ENCODE measurements at places on chromosomes 6 and 20.

GRCh38 chr6:121920616-121921015 is 478.8 kb upstream of the HSF2 start:
- no peak for DNase-seq

- no peak for DNase-seq
Observed at GRCh38 chr20:42706759-42707158, 482.9 kb downstream of the PTPRT start.

DNA sequence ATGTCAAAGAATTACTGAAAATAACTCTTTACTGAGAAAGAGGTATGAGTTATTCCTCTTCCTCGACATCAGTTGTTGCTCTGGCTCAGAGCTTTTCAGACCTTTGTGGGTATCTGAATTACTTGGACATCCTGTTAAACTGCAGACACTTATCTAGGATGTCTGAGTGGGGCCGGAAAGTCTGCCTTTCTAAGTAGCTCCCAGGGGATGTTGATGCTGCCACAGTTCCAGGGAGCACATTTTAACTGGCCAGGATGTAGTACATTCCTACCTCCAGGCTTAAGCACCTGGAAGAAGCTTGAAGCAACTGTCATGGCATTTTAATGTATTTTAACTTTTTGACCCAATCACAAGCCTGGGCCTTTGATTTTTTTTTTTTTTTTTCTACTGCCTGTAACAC is 265.8 kb upstream of the PLCB4 start:
- no peak for DNase-seq

DNA sequence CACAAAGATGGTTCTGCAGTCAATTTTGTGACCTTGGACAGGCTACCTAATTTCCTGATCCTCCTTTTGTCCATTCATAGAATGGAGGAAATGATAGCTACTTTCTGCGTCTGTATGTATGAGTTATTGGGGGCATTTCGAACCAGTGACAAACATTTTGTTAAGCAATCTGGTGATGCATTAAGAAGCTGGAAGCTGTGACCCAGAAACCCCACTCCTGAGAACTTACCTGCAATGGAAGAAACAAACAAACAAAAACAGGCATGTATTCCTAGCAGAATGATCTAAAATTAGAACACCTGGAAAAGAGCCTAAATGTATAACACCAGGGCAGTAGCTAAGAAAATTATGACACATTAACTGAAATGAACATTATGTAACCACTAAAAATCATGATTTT is 33.4 kb upstream of the PRND start:
- DNase-seq, result no peak

DNA sequence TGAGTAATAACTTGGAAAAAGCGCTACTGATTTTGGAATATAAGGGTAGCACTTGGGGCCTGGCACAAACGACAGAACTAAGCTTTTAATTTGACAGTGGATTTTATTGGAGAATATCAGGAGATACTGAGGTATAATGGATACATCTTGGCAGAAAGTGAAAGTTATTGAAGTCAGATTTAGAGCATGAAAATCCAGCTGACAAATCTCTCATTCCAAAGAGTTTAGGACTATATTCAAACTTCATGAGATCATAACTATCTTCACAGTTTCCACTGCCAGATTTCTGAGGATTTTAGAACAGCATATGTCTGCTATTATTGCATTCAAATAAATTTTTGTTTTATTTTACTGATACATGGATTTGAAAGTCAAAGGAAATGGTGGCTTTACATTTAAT is 132.3 kb upstream of the THEMIS start:
- no peak for DNase-seq

DNA sequence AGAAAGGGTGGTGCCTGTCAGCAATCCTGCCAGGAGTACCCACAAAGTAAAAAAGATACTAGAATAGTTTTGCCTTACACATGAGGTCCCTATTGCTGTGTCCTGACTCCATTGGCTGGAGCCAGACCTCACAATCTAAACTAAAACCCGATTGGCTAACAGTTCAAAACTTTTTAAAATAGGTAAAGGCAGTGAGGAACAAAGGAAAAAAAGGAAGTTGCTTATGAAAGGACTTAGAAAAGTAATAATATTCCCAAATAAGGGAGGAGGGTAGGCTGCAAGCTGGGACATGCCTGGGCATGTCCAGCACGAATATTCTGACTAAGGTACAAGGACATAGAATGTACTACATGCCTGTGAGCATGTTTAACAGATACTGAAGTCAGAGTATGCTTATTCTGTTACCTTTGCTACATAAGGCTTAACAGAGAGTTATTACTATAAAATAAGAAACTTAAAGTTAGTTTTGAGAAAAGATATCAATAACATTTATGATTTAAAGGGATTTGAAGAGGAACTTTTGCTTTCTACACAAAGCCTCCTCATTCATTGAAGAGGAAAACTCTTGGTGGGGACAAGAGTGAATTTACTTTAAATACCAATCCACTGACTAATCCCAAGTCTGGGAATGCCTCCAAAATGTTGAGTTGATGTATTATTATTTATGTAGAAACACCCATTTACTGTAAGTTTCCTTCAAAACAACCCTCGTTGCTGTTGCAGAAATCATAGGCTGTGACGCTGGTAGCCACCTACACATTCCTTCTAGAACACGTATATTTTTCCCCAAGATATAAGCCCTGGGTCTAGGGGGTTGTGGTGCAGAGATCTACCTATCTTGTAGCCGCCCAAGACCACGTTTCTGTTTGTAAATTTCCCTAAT is 8.2 kb upstream of the MTHFD1L start:
- DNase-seq, result no peak

GRCh38 chr6:115000736-115001135 is 657.9 kb upstream of the HS3ST5 start:
- no peak for DNase-seq

DNA sequence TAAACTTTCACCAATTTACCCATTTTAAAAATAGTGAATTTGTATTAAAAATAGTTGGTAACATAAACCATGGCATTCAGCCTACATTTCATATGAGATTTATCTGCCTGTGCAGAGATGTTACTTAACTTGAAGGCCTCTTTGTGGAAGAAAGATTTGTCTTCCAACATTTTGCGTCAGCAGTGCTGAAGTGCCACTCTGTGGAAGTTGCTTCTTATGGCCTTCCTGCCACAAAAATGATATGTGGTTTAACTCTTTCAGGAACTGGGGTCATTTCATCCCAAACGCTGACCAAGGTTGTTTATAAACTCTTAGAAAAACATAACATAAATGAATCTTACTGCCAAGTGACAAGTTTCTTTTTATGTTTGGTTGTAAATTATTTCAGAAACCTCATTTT is 246.8 kb downstream of the ARID1B start:
- no peak for DNase-seq

- DNase-seq, result no peak
Observed at GRCh38 chr20:23125625-23126191, 39.6 kb upstream of the CD93 start.

- no peak for DNase-seq
Observed at GRCh38 chr6:158285656-158286021, 26.6 kb upstream of the TULP4 start.

DNA sequence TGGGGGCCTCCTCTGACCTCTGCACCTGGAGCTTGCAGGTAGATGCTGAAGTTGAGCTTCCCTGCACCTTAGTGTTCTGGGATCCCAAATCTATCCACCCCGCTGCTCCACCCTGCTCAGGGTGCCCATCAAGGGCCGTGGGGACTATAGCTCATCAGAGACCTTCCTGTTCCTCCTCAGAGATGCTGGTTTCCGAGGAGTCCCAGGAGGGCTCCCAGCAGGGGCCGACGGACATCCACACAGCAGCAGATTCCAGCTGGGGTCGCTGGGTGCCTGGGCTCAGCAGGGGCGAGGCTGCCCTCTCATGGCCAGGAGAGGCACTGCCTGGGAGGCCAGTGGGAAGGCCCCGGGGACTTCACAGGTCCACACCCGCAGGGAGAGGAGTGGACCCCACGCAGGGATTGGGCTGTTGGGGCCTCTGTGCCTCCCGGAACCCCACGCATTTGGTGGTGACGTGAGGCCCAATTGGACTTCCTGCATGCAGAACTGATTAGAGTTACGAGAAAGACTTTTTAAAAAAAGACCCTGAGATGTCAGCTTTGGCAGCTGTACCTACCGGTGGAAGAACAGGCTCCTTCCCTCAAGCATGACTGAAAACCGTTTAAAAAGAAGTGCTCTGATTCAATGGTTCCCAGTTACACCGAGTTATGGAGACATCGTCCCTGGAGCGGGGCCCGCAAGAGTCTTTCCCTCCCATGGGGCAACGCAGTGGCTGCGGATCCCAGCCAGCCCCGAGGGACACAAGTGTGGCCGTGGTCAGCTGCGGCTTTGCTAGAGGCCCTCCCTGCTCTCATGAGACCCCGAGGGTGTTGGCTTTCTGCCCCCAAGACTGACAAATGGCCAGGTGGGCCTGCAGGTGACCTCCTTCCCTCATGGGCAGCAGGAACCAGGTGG is 25.3 kb upstream of the SLCO4A1 start:
- peak; percentile 61 for DNase-seq

DNA sequence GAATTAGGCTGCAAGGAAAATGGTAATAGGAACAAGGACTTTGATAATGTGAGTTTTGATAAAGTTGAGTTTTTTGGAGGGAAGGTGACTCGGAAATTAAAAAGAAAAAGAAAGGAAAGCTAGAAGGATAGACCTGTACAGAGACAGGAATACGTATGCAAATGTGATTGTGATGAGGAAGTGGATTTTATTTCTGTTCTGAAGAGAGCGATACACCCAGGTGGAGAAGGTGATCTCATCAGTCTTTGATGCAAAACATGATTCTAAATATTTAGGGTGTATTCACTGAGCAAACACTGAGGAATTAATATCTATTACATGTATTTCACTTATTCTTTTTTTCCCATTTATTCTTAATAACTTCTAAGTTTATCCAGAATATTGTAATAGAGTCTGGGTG is 9.2 kb upstream of the PLEKHG1 start:
- no peak for DNase-seq

DNA sequence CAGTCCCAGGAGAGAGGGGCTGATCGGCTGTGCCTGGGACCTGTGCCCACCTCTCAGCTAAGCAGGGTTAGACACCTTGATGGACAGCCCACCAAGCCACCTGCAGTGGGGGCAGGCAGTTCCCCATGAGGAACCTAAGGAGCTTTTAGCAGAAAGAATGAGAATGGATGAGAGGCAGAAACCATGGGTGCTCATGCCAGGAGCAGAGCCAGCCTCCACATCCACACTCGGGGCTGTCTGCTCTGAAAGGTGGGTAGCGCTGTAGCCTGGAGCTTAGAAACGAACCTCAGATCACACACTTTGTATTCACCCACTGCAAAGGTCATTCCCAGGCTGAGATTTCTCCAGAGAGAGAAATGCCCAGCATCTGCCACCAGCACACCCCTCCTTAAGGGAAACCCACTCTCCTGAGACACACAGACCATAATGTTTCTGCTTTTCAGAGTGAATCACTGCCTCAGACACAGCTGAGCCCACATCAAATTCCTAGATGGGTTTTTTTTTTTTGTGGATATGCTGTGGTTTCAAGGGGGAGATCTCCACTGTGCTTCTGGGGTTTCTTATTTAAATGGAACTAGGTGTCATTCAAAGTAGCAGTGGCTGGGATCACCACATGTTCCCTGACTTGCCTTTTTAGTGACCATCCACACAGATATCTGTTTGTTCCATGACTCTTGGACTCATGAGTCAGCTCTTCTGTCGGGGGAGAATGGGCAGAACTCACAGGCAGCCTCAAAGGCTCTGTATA is 218.9 kb downstream of the EYA2 start:
- no peak for DNase-seq

DNA sequence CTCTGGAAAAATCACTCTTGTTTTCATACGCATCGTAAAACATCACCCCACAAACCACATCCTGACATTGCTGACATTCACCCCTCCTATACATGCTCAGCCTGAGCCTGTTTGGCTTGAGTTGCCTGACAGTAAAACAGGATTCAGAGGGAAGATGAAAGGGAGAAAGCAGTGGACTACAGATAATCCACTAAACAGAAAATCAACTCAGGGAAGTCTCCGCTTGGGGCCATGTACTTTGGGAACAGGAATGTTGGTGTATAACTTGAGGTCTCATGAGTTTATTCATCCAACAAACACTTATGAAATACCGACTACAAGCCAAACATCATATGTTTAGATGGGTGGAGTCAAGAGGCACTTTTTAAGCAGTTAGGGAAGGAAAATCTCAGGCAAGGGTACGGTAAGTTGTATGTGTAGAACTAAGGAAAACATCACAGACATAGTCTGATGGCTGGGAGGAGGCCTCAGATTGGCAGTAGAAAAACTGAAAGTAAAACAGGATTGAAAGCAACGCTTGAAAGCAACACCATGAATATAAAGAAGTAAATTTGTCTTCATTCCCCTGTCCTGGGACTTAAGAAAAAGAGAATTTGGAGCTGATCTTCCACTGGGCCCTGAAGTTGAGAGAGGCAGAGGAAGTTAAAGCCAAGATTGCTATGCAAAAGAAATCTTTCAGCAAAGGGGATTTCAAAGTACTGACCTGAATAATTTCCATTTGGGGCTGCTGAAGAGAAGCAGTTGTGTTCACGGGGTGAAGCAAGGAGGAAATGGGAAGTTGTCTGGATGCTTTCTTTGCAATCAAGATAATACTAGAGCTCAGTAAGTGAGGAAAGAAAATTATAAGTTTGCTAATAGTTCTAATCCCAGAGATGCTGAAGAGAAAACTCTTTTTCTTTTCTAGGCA is 28.8 kb downstream of the PDE7B start:
- no peak for DNase-seq

GRCh38 chr6:34561227-34561530 is 5.0 kb upstream of the SPDEF start:
- no peak for DNase-seq

- no peak for DNase-seq
Observed at GRCh38 chr6:81689580-81689979, 62.9 kb downstream of the TENT5A start.

GRCh38 chr6:118207947-118208346 is 300.9 kb downstream of the SLC35F1 start:
- no peak for DNase-seq

DNA sequence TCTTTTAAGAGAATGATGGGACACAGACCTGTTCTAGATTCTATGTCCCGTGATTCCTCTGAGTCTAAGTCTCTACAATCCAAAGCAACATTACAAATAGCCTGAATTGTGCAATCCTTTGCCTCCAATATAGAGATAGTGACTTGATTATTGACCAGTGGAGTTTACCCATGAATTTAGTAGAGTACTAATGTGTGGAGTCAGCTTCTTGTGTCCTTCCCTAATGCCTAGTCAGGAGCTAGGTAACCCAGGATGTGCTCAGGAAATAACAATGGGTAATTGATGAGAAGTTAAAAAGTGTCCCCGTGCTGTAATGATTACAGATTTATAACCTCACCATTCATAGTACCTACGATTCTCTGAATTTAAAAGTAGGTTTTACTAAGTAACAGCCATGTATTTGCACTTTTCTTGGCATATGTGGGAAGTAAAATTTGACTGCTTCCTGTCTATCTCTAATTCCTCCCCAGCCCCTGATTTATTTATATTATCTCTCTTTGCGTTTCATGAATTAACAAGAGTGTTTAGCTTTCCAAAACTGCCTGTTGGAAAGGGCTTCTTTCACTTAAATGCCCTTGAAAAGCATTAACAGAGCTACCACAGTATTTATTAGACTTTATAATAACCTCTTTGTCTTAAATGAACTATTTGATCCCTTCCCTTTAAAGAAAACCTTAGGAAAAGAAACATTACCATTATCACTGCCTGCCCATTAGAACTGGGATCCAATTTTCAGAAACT is 30.5 kb downstream of the NEDD9 start:
- DNase-seq, result no peak

- DNase-seq, result no peak
Observed at GRCh38 chr20:45911486-45912343, at the start of gene PLTP. PLTP (minus strand) TSS chr20:45912155; CDS start chr20:45911452, 703 bp downstream.

Measured in activated naive CD4-positive, alpha-beta T cell (primary cell).